ENCODE measurements at places on chromosomes 1 and 21.
A peak's percentile ranks its signal among the peaks of the same experiment; 100 is the strongest.

DNA sequence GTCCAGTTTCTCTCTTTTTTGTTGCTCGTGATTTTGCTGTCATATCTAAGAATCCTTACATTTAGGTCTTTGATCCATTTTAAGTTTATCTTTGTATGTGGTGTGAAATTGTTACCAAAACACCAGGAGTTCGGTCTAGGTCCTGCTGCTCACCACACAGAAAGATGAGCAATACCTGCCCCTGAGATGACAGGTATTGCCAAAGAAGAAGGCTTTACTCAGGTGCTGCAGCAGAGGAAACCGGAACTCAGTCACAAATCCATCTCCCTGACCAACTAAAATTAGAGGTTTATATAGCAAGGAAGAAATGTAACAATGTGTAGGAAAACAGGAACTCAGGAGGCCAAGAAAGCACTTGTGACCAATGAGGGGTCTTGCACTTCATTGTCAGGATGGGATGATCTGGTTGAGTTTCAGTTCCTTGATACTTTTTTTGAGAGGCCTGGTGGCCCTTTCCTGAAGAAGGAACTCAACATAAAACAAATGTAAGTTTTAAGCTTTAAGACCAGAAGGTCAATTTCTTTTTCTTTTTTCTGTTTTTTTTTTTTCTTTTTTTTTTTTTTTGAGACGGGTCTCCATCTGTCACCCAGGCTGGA, 16.5 kb upstream of the SETDB1 start:
- no peak for DNase-seq

GRCh38 chr1:95208876-95209275, 25.1 kb upstream of the RWDD3 start:
- DNase-seq = no peak

- DNase-seq = no peak
Observed at GRCh38 chr1:224212618-224213061, 29.6 kb downstream of the DEGS1 start.

DNA sequence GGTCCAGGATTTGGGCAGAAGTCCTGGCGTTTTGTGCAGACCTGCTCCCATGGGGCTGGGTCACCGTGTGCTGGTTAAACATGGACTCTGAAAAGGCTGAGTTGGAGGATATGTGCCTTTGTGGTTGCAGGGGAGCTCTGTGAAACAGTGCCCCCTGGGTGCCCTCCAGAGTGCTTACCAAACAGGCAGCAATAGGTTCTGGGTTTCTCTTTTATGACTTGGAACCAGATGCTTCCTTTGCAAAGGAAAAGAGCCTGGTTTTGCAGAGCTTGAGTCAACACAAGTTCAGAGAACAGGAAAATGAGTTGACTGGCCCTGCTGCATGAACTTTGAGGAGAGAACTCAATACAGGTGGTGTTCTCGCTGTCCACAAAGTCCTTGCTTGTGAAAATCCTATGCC, 288.9 kb downstream of the TM2D1 start:
- DNase-seq = peak; percentile 95

DNA sequence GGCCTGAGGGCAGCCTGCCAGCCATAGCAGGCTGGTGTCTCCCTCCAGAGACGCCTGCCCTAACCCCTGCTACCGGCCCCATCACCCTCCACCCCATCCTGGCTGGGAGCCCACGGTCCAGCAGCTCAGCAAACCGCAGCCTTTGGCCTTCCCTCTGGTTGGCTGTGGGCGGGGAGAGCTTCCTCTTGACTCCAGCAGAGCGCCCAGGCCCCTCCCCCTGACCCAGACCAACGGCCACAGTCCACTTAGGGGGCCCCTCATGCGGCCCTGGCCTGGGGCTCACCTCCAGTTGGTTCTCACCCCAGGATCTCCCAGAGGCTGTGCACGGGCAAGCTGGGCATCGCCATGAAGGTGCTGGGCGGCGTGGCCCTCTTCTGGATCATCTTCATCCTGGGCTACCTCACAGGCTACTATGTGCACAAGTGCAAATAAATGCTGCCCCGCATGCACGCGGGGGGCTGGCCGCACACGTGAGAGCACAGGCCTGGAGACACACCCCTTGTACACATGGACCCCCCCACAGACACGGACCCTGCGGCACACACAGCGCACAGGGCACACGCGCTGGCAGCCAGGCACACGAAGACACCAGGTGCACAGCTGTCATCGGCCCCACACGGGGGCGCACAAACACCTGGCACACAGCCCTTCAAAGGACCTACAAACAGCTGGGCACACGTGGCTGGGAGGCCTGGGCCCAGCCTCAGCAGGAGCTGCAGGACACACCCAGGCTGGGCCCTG, 3.1 kb downstream of the SMIM1 start:
- DNase-seq = no peak

GRCh38 chr1:85576266-85576641, 4.3 kb upstream of the CCN1 start:
- no peak for DNase-seq

DNA sequence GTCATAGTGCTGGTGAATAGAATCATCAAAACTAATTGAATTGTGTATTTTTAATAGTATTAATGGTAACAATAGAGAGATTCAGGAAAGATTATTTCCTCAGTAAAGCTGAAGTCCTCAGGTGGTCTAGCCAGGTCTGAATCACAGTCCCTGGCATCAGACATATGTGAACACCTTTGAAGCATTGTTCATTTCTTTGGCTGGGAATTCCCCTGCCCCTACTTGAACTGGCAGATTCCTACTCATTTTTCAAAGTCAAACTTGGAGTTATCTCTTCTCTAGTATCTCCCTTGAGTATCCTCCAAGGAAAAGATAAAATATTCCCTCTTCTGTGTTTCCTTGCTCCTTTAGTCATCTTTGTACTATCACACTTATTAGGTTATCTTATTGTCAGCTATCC, 759.8 kb downstream of the ADGRL2 start:
- no peak for DNase-seq

DNA sequence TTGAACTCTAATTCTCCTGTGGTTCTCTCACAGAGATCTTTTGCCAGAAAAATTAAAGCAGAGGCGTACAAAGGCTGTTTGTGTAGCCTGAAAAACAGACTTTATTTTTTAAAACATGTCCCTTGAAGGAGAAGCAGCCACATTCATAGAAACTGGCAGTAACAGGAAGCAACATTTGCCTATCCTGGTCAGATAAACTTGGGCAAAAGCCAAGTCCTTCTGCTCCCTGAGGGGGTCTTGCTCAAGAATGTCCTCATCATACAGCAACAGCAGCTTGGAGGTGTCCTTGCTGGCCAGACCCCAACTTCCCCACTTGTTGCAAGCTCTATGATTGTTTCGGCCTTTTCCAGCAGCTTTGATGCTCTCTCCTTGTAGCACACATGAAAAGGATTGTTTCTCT, 36.3 kb downstream of the MSTO1 start:
- DNase-seq = no peak

GRCh38 chr1:211529453-211529852, 37.5 kb upstream of the RD3 start:
- no peak for DNase-seq

GRCh38 chr21:41802684-41803083, 35.8 kb upstream of the RIPK4 start:
- no peak for DNase-seq

DNA sequence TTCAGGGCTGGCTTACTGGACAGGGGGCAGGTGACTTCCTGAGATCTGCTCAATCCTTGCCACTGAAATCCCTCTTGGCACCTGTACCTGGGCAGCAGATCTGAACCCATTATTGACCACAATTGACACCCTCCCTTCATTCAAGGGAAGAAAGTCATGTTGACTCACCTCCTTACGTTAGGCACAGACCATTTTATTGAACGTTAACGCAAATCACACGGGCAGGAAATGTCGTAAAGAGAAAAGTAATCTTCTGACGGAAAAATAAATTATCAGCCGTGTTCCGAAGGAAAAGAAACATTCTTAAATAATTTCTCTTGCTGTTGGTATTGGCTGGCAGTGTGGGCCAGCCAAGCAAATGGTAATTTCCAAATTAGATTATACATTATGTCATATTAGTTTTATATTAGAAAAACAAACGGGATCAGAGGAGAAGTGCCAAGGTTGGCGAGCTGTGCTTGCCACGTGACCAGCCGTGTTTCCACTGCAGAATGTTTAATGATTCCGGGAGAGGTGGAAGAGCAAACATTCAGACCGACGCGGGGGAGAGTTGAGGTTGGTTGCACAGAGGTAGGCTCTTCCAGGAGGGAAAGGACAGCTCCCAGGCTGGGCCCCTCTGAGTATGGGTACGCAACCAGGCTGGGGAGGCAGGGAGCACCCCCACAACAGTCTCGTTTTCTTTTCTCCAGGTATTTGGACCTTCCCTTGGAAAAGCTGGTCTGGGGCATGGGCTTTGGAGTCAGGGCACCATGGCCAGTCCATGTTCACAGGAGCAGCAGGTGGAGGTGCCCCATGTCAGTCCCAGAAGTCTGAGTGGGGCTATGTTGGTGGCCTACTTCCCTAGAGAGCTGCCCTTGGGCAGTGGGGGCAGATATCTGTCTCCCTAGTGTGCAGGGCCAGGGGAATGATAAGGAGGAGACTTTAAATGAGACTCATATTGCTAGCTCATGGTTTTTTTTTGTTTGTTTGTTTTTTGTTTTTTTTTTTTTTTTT, 121.1 kb downstream of the FOXD2 start:
- DNase-seq = no peak

- DNase-seq = no peak
Observed at GRCh38 chr1:16144325-16145029, 11.4 kb downstream of the EPHA2 start.

- DNase-seq = no peak
Observed at GRCh38 chr1:235206533-235207208, 45.6 kb upstream of the RBM34 start.

- DNase-seq = no peak
Observed at GRCh38 chr1:12142141-12142823, 24.5 kb upstream of the TNFRSF1B start.

- no peak for DNase-seq
Observed at GRCh38 chr21:41687633-41688032, 79.2 kb downstream of the RIPK4 start.

- DNase-seq = no peak
Observed at GRCh38 chr21:40166291-40166843, 299.1 kb downstream of the PCP4 start.

- no peak for DNase-seq
Observed at GRCh38 chr21:15728046-15728445, 1.7 kb upstream of the USP25 start.

DNA sequence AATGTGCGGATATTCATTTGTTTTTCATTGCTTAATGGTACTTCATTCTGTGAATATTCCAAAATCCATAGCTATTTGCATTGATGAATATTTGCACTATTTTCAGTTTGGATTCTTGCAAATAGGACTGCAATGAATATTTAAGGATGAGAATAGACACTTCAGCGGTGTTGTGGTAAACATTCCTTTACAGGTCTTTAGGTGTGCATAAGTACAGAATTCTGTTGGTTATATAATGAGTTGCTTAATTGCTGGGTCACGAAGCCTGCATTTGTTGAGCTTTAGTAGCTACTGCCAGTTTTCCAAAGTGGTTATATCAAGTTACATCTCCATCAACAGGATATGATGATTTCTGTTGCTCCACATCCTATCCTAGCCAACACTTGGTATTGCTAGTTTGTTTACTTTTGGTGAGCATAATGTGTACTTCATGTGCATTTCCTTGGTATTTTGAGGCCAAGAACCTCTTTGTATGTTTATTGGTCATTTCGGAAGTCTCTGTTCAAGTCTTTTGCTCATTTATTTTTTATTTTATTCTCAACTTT, 64.2 kb upstream of the CYYR1 start:
- no peak for DNase-seq

DNA sequence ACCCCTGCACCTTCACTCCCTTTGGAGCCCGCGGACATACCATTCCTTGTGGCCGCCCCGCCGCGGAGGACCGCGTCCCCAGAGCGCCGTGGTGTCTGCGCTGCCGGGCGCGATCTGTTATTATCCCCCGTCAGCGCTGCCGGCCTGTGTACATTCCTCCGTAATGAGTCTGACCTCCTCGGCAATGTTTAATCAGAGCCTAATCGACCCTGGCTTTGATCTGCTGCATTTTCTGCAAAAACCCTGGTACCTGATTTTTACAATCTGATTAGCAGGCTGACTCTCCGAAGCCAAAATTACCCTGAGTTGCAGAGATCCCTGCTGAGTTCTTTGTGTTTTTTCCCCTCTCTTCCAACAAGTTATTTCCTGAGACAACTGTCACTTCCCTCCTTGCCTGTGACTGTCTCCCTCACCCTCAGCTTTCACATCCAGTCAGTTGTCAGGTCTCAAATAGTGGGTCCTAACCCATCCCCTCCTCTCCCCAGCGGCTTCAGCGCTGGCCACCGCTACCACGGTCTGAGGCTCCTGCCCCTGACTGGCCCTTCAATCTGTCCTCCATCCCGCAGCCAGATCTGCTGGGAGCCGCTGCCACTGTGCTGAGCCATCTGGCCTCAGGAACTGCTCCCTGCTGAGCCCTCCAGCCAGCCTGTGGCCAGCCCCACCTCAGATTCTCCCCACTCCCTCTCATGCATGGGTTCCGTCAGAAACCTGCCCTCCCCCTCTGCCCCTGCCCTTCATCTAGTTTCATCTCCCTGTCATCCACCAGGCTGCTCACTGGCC, 53.5 kb downstream of the GLIS1 start:
- DNase-seq = no peak

DNA sequence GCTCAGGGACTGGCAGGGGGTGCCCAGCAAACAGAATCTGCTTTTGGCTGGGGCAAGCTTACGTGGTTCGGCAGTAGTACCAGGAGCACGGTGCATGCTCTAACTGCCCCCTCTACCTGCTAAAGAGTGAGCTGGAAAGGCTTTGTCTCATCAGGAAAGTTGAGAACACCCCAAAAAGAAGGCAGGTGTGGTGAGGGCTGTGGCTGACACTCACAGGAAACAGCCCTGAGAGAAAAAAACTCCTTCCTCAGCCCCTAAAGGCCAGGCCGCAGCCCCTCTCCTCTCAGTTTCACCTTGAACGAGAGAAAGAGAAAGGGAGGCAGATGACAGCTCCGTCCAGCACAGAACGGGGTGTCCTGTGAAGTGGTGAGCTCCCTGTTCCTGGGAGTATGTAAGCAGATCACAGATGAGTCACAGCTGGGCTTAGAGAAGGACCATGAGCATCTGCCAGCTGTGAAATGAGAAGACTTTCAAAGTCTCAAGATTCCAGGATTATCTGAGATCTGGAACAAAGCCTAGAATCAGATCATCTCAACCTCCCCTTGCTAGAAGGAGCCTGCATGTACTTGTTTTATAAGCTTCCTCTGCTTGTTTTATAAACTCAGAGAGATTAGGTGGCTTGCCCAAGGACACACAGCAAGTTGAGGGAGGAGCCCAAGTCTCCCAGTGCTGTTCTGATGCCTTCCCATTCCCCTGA, 13.4 kb downstream of the LAPTM5 start:
- DNase-seq = no peak

DNA sequence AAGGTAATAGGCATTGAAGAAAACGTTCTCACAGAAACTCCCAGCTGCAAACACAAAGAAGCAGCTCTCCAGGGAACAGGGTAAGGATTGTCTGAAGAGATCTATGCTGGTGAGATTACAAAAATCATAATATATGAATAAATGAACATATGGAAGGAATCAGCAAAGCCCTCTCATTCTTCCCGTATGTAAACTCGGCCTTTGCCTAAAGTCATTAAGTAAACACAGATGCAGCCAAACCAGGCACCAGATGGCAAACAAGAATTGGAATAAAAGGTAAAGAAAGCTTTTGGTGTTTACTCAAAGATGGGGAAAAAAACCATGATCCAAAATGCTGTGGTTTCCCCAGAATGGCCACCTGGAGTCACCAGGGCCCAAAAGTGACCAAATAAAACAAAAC, 76.6 kb upstream of the HOOK1 start:
- DNase-seq = no peak

Measured in pulmonary artery endothelial cell (primary cell).